ENCODE measurements at places on chromosomes 1 and 21. TPM values are rescaled to one million over a fixed set of nuclear protein-coding genes. Genes with fewer than 3 reads are reported as not detected.

The RNU1-1 gene
- total RNA-seq: 2,125 TPM

- DNase-seq: no peak
Measured at GRCh38 chr1:22680726-22681125, 27.7 kb downstream of the C1QB start.

GRCh38 chr21:33584455-33584854 is 4.0 kb downstream of the DONSON start:
- no peak for DNase-seq

DNA sequence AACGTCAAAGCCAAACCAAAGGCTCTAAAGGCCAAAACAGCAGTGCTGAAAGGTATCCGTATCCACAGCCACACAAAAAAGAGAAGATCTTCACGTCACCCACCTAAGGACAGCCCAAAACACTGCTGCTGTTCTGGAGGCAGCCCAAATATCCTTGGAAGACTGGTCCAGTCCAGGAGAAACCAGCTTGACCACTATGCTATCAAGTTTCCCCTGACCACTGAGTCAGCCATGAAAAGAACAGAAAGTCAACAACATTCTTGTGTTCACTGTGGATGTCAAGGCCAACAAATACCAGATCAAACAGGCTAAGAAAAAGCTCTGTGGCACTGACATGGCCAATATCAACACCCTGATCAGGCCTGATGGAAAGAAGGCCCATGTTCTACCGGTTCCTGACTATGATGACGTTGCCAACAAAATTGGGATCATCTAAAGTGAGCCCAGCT is 32.1 kb downstream of the ARID4B start:
- no peak for DNase-seq

The ZMYM4 gene
- 75.5 TPM for total RNA-seq

DNA sequence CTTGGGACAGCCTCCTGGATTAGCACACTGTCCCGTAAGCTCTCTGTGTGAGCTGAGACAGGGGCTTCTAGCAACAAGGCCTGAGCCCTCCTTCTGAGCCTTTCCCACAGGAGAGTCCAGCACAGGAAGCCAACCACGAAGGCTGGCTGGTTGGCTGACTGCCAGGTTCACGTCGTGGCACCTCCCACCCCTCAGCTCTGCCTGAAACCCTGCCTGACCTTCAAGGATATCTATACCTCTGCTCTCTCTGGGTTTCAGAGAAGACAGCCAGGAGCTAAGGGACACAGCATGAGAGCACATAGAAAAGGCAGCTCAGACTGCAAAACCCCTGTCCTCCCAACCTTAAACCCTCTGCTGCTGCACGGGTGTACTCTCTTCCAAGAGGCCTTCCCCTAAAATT is 13.9 kb downstream of the DLGAP3 start:
- DNase-seq: no peak

The CRP gene
- not detected for total RNA-seq

The FAM131C gene
- total RNA-seq: 0.85 TPM
